NCI-H2029 treated with DMSO at 0.1 percent for 48 hours (cell line): ENCODE measurements at places on chromosomes 5 and 9.

- DNase-seq = no peak
These were observed 335.2 kb downstream of the CWC27 start for GRCh38 chr5:65103756-65104440.

DNA sequence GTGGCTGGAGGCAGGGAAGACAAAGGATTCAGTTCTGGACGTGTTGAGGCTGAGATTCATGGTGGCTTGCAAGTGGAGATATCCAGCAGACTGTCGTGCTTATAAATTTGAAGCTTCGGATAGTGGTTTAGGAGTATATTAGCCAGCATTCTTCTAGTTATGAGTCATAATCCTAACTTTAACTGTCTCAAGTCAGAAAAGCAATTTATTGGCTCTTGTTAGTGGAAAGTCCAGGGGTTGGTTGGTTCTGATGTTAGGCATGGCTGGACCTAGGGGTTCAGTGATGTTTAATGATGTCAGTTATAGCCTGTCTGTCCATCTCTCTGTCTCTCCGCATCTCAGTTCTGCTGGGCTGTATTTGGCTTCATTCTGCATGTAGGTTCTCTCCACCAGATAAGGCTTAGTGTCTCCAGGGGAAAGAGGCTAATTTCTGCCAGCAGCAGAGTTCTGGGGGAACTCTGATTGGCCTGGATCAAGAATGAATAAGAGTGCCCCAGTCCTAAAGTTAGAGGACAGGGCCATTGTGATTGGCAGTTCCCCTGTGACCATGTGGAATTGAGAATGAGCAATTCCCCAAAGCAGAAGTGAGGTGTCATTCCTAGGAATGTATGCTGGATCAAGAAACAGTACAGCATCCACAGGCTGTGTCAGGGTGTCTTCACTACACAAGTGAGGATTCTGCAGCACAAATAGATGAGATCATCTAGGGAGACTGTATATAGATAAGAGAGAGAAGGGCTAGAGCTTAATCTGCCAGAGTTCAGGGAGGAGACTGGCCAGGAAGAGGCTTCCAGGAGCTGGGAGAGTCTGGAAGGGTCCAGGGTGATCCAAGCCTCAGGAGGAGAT, 72.9 kb upstream of the SHB start:
- DNase-seq = no peak

DNA sequence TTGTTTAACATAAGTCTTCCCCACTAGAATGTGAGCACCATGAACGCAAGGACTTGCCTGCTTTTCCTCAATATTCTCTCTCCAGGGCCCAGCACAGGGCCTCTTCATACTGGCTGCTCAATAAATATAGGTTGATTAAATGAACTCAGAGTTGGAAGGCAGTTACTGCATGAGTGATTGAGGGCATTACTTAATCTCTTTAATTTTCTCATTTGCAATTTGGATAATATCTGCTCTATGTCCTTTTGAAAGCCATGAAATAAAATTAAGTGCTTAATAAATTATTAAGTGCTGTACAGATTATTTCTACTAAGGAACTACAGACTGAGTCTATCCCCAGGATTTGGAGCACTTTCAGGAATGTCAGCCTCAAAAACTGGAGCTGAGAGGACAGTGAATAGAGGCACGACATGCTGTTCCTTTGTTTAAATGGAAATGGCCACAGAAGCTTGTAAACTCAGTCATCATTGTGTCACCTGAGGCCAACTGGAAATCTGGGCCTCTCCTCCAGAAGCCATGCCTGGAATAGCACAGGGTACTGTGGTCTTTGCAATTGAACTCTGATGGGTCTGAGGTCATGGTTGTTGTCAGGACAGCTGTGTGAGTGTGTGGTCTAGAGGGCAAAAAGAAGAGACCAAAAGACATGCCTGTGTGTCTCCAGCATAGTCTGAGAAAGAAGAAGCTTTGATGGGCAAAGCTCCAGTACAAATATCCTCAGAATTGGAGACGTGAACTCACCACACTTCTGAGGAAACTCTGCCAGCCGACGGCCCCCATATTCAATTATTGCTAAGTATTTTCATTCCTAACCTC, 86.1 kb downstream of the SH3TC2 start:
- DNase-seq = no peak

DNA sequence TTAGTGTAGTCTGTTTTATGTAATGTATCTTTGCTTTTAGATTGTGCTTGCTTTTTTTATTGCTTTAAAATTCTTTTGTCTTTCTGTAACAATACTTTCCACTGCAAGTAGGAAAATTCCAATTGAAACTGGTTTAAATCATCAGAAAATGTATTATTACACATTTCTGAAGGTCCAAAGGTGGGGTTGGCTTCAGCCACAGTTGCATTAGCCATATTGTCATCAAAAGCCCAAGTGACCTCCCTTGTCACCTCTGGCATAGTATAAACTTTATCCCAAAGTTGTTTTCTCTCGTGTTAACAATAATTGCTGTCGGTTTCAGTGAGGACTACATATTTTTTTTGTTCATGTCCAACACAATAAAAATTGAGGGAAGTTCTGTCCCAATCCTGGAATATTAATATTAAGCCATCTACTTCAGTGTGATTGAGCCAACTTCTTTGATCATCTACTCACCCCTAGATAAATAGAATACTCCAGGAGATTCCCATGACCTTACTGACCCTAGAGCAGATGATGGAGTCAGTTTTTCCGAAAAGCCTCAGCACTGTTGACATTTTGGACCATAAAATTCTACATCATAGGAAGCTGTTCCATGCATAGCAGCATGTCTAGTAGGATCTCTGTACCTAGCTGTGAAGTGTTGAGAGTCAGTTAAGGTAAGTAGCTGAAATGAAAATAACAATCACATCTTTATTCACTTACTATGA, 52.4 kb upstream of the MACIR start:
- DNase-seq = no peak

GRCh38 chr9:13324988-13325387, 45.5 kb upstream of the MPDZ start:
- DNase-seq = no peak

- DNase-seq = no peak
These were observed 32.1 kb downstream of the NIPBL start for GRCh38 chr5:36908544-36909260.

DNA sequence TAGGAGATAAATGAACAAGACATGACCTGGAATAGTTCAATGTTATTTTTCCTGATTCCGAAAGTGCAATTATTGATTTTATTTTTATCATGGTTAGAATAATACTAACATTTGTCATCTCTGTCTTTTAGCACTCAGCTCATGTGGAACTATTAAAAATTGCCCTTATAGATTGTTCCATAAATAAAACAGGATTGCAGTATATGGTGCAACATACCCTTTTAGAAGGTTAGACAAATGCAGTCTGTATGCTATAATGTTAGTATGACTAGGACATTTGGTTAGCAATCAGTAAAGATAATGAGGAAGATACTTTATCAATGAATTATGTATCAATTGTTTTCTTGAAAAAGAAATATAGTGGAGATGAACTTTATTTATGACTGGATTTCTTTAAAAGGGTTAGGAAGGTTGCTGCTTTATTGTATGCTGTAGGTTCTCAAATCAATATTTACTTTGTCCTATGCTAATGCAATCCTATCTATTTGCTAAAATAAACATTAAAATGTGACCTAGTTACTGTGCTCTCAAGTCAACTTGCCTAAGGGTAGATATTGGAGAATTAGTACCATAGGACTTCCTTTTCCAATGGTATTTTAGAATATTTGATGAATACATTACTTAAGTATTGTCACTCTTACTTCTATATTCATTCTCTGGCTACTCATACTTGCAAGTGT, 348.9 kb upstream of the ISL1 start:
- DNase-seq = peak; percentile 23

GRCh38 chr5:179023528-179024189, at the start of gene ZNF879:
ZNF879 (plus strand) TSS chr5:179023804; CDS start chr5:179025005, 1,201 bp downstream.
- peak; percentile 63 for DNase-seq

- no peak for DNase-seq
These were observed 7.9 kb upstream of the AMBP start for GRCh38 chr9:114086009-114086408.

DNA sequence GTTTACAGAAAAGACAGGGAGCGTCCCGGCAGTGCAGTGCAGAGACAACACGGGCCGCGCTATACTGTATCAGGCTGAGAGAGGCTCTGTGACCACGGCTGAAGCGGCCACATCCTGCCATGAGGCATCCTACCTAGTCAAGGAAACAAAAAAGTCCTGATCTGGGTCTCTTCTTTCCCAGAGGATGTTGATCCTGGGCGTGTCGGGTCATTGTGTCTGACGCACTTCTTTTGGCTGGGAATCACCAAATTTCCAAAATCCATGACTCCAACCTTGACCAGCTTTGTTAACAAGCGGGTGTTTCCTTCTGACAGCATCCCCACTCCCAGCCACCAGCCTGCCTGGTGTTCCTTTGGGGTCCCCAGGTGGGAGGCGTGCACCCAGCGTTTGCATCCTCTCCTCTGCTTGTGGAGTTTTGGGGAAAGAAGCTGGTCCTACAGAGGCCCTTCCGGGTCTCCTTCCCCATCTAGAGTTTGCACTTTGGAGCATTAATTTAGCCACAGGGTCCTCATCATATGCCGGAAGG, 91.4 kb upstream of the RAI14 start:
- DNase-seq = no peak

GRCh38 chr9:71897577-71897976, 13.4 kb downstream of the ABHD17B start:
- no peak for DNase-seq

DNA sequence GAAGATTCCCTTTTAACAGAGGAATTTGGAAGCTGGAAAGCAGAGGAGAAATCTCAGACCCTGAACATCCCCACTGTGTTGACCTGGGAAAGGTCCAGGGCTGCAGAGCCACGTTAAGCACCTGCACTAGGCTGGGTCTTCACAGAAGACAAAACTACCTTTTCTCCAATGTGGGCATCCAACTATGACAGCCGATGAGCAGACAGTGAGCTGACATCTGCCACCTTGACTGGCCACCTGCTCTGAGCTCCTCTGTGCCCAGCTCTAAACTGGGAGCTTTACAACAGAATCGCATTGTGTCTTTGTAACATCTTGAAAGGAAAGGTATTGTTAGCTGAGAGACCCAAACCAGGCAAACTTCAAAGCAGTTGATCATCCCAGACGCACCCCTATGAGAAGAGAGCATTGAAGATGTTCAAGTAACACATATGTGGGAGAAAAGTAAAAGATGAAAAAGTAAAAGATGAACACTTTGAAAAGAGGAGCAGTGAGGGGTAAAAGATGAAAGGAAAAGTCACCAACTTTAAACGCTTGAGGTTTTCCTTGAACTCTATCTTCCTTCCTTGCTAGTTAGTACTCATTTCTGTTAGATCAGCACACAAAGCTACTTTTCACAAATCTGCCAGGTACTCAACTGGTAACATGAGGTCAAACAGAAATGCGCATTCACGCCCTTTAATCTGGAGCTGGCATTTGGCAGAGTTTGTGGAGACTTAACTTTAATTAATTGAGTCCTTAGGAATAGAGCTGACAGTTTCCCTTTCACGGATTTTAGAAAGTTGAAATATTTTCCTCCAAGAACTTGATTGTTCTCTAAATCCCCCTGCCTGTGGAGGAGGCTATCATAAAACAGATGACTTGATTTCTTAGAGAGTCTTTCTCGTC, 53.2 kb upstream of the CTXN3 start:
- no peak for DNase-seq

- no peak for DNase-seq
These were observed 69.0 kb downstream of the CDC14B start for GRCh38 chr9:96550659-96551058.

GRCh38 chr5:151451626-151452520, 4.5 kb downstream of the SLC36A1 start:
- DNase-seq = no peak

DNA sequence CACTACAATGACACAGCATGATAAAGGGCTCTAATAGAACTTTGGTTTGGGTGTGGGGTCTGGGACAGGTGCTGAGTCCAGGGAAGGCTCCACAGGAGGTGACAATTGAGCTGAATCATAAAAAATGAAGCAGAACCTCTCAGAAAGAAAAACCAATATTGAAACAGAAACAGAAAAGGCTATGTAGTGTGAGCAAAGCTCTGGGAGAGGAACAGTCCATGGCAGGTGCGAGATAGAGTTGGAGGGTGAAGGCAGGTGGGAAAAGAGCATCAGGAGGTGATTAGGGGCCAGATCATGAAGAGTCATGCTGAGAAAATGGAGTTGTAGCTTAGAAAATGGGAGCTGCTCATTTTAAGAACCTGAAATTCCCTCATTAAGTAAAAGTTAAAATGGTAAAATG, 164.9 kb downstream of the KCTD16 start:
- peak; percentile 77 for DNase-seq

DNA sequence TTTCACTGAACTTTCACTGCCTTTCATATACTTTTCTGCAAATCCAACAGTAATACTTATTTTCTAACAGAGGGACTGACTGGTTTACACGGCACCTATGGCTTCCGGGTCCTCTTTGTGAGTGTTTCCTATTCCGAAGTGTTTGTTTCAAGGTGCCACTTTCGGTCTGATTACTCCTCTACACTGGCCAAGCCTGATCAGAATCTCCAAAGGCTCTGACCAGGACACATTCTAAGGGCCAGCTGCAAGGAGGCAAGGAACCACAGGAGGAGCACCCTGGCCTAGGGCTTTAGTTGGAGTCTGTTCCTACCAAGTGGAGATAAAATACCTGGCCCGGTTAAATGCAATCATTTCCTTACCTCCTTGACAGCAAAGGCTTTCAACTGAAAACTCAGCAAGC, 132.1 kb downstream of the GLIS3 start:
- DNase-seq = no peak

GRCh38 chr5:43123887-43124286, 3.2 kb downstream of the ZNF131 start:
- DNase-seq = no peak

GRCh38 chr9:130561056-130561455, 18.3 kb upstream of the FUBP3 start:
- no peak for DNase-seq

GRCh38 chr9:127931092-127931881, 710 bp upstream of the PIP5KL1 start:
- DNase-seq = peak; percentile 87

DNA sequence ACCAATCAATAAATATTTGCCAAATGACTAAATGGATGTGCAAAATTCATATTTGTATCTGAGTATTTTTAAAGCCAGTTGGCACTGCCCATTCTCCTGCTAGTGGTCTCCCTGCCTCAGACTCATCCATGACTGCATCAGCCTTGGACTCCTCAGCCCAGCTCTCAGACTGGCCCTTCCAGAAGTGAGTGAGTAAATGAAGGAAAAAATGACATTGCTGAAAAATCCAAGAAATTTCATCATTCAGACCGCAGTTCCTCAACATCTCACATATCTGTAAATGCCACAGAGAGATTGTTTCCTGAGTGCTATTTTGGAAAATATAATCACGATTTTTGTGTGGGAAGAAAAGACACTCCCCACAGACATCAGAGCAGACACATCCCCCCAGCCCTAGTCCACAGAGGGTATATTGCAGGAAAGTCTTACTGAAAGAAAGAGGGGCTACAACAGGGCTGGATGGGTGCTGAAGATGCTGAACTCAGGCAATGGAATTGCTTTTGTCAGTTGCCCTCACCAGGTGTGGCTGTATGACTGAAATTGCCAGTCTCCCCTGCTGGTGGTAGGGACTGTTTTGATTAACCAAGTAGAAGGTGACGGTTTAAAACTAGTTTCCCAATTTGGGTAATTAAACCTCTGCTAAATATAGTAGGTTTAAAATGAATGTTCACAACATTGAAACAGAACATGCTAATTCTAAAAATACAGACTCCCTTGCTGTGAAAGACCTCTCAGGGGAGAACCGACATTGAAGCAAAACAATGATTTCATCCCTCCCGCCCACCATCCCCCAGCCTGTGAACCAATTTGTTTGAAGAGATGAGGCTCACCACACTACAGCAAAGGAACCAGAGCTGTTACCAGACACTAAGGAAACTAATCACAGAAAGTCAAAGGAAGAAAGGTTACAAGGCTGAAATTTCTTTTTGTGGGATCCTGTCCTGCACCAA, 158.8 kb downstream of the DEPDC1B start:
- DNase-seq = no peak

GRCh38 chr9:121067640-121068039, 7.1 kb upstream of the CNTRL start:
- no peak for DNase-seq
